ENCODE measurements at places on chromosomes 5 and 9.

DNA sequence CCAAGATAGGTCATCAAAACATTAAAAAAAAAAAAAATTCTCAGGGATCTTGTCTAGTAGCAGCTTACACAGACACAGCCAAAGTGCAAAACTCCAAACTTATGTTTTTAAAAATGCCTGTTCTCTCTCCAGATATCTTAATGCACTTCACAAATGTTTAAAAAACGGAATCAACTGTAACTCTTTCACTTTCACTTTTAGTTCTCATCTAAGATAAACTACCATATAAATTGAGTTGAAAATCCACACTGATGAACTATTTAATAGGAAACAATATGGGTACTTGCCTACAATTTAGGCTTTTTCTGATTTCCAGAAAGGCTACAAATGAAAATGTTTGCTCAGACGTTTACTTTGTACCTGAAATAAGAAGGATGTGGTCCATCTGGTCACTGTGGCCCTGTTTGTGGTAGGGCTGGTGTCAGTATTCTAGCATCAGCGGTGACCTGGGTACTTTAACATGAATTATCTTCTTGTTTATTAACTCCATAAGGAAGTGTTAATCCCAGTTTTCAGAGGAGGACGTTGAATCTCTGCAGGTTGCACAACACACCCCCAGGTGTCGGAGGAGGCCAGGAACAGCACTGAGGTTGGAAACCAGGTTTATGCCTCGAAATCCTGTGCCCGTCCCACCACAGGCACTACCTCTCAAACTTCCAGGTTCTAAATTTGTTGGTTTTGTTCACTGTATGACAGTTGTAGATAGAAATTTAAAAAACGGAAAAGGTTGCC is 13.3 kb upstream of the LPCAT1 start:
- DNase-seq: no peak

- no peak for DNase-seq
These were observed 5.5 kb downstream of the PDLIM4 start for GRCh38 chr5:132262882-132263547.

- DNase-seq: peak; percentile 80
These were observed at the start of gene DIRAS2 for GRCh38 chr9:90642570-90643539. DIRAS2 (minus strand) TSS chr9:90642824; CDS start chr9:90613827, 28,997 bp downstream.

DNA sequence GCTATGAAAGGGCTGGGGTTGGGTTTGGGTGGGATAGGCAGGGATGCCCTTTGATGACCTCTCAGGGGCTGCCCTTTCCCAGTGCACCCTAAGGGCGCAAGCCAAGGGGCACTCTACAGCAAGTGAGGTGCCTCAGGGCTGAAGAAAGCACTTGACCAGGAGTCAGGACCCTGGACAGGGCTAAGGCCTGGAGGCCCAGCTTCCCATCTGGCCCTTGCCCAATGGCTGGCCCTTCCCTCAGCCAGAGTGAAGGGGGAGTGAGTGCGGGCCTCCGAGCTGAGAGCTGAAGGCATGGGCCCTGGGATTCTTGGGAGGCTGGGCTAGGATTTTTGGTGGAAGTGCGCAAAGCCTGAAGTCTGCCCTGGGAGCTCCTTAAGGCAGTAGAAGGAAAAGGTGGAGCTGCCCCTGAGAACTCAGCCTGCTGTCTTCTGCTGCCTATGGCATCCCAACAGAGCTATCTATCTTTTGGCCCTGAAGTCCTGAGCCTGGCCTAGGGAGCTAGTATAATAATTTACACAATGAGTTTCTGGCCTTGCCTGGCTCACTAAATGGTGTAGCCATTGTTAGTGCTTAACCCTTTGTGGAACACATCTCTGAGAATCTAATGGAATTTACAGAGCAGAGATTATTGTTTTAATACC is 16.4 kb downstream of the JADE2 start:
- no peak for DNase-seq

DNA sequence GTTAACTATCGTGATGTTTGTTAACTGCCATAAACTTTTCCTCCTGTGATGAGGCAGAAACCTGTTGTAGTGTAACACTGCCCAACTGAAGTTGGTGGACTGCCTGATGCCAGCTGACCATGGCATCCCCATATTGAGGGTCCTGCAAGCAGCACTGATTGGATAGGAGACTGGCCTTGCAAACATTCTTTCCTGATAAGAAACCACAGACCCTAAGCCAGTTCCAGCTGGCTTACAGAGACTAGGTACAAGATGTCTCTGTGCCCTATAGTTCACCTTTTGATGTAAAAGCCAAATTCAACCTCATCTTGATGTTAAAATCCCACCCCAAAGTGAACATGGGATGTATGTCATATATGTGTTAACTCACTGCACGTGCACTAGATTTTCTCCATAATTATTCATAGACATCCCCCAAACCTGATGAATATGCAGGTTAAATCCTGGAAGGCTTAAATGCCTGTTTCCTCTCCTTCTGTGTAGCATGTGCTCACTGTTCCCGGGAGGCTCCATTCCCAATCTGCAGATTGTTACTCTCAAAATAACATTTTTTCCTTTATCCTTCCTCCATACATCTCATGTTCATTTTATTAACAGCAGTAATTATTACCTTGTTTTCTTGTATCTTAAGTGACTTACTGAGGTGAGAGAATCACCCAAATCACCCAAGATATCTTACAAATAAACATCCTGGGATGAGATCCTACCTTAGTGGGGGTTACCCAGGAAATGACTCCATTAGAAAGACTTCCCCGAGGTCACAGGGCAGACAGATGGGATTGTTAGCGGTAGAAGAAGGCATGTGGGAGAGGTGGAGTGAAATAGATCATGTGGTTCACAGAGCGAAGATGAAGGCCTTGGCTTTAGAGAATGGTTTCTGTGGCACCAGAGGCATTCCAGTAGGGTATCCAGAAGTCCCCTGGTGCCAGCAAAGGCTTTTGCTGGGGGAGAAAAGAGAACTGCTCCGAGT is 566.7 kb downstream of the CCDC171 start:
- no peak for DNase-seq

- no peak for DNase-seq
These were observed 147.2 kb downstream of the PCSK5 start for GRCh38 chr9:76037587-76038225.

DNA sequence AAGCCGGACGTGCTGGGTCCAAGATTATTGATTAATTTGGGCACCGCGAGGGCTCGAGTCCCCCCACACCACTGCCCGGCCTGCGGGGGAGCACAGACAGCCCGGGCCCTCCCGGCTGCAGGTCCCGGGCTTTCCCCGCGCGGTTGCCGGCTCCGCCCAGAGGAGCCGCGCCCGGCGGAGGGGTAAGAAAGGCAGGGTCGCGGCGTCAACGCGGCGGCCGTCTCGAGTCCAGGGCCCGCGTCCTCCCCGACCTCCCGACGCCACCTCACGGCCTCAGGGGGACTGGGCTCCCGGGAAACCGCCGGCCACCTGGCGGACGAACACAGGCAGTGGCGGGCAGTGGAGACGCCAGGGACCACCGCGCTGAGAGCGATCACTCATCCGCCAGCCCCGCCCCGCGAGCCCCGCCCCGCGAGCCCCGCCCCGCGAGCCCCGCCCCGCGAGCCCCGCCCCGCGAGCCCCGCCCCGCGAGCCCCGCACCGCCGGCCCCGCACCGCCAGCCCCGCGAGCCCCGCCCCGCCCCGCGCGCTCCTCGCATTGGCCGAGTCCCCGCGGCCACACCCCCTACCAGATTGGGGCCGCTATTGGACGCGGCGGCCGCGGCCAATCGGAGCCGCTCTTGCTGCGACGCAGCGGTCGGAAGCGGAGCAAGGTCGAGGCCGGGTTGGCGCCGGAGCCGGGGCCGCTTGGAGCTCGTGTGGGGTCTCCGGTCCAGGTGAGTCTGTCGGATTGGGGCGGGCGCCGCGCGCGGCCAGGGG is at the start of gene MRPL41:
Gene MRPL41 (plus strand): TSS at position 616 of the 758 bp plus-strand sequence. CDS start 203 bp downstream, outside the sequence.
- DNase-seq: peak; percentile 44

GRCh38 chr9:69603656-69604055 is 68.5 kb downstream of the APBA1 start:
- no peak for DNase-seq

- DNase-seq: no peak
These were observed 99.2 kb downstream of the PRKACG start for GRCh38 chr9:68914751-68915150.

Measured in substantia nigra (tissue), 51 donors.